Common myeloid progenitor, CD34-positive (primary cell): ENCODE measurements at places on chromosomes 3 and 15.

- DNase-seq = no peak
Measured at GRCh38 chr3:159787178-159787574, 201.5 kb upstream of the IL12A start.

GRCh38 chr15:79680720-79681119, 216.1 kb downstream of the MTHFS start:
- no peak for DNase-seq

DNA sequence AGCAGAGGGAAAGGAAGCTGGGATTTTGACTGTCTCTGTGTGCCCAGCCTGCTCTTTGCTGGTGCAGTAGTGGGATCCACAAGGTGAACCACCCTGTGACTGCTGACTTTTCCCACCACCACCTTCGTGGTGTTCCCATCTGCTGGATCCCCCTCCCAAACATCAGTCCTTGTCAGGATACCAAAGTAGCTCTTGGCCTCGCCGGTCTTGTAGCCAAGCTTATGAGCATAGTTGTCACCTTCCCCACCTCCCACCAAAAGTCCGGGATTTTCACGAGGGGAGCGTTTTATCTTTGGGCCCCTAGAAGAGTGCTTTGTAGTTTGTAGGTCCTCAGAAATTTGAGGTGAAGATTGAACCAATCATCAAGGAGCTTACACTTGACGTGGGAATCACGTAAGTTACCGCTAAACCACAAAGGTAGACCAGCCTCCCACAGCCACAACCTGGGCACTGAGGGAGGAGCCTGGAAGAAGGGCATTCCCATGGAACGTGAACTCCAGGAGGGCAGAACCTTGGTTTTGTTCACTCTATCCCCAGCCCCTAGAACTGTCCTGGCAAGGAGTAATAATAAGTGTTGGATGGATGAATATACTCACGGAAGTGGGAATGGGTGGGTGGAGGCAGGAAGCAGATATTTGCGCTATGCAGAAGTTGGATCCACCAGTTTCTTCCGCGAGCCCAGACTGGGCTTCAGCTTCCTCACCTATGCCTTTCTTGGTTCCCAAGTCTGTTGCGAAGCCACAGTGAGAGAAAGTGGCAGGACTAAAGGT, 814 bp upstream of the TEX264 start:
- no peak for DNase-seq

DNA sequence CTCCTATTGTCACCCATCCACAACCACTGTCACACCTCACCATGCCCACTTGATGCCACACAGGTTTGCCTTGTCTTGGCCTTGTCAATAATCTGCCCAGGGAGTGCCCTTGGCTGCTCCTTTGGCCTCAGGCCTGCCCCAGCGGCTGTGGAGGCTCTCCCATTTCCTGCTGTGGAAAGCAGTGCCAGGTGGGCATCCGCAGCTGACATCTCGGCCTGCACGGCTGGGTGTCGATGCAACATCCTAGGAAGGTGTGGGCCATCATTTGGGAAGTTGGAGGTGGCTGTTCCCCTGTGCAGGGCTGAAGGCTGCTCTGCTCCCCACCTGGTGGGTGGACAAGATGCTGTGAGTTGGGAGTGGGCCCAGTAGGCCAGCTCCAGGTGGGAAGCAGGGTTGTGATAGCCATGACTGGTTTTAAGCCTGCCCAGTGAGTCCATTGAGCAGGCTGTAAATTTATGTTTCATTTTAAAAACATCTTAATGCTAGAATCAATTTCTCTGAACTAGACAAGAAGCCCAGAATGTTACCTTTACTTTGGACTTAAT, 12.5 kb downstream of the DNAH1 start:
- DNase-seq = no peak

- no peak for DNase-seq
Measured at GRCh38 chr15:88954431-88955277, 41.5 kb upstream of the MFGE8 start.
